ENCODE measurements at places on chromosomes 16 and 17.

- DNase-seq, result peak; percentile 47
These were observed at the start of gene GPRC5C for GRCh38 chr17:74431568-74432423. GPRC5C (plus strand) TSS chr17:74432088; CDS start chr17:74439777, 7,689 bp downstream.

DNA sequence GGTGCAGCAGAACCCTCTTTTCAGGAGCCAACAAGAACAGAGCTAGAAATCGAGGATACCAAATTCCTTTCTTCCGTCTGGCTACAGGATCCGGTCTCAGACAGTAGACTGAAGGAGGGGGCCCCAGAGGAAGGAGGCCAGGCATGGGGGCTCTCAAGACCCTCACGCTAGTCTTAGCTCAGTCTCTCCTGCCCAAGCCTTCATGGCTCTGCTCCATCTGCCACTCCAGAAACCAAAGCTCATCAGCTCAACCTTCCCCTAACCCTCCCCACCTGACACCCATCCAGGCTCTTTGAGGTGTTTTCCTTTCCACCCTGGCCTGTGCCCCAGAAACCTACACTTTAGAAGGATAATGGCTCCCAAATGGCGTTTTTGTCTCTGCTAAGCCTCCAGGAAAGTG, 6.2 kb upstream of the TMEM92 start:
- DNase-seq, result no peak

DNA sequence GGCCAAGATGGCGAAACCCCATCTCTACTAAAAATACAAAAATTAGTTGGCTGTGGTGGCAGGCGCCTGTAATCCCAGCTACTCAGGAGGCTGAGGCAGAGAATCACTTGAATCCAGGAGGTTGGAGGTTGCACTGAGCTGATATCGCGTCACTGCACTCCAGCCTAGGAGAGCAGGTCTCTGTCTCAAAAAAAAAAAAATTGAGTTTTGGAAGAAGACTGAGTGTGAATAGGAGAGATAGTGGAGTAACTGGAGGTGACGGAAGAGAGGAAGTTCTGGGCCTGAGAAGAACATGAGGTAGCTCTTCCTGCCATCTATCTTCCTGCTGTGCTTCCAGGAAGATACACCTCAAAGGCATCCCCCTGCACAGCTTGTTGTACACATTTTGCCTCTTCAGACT, 11.4 kb downstream of the HOXB1 start:
- no peak for DNase-seq

- no peak for DNase-seq
These were observed 12.4 kb downstream of the ZFPM1 start for GRCh38 chr16:88465387-88465983.

DNA sequence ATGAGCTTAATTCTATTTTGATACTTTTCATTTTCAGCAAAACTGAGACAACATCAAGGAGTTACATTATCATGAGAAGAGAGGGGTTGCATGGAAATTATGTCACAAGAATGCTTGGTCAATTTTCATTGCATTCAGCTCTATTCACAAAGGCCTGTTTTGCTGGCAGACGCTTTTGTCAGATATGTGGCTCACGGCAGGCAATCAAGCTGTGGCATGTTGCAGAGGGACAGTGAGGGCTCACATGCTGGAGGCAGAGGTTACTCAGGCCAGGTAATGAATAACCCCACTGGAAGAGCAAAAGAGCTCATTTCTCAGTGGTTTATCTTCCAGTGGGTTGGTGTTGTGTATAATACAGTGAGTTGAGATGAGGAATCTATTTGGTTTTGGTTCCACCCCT, 98.7 kb upstream of the RBFOX1 start:
- DNase-seq, result no peak
